MCF 10A (cell line): ENCODE measurements at places on chromosomes 7 and 10. TPM values are rescaled to one million over a fixed set of nuclear protein-coding genes. Genes with fewer than 3 reads are reported as not detected.

Gene KCNH2
- 0.09 TPM in 1 of 2 replicates, not detected in the other for total RNA-seq

Gene PHKG1
- total RNA-seq: 1.2 and 2.4 TPM in 2 replicates

Gene CRHR2
- total RNA-seq: not detected in 2 replicates

Gene SORCS3
- not detected in 2 replicates for total RNA-seq
